ENCODE measurements at places on chromosomes 7 and 10. TPM values are rescaled to one million over a fixed set of nuclear protein-coding genes. Genes with fewer than 3 reads are reported as not detected.
A peak's percentile ranks its signal among the peaks of the same experiment; 100 is the strongest.

GRCh38 chr10:127089446-127089845 lies 106.9 kb downstream of the INSYN2A start:
- no peak for DNase-seq

GRCh38 chr7:65796205-65796604 lies 76.7 kb upstream of the VKORC1L1 start:
- DNase-seq: no peak

The CFAP70 gene
- 0.08 TPM for polyA plus RNA-seq

- DNase-seq: no peak
Observed at GRCh38 chr7:90763108-90763507, 167.0 kb downstream of the CDK14 start.

DNA sequence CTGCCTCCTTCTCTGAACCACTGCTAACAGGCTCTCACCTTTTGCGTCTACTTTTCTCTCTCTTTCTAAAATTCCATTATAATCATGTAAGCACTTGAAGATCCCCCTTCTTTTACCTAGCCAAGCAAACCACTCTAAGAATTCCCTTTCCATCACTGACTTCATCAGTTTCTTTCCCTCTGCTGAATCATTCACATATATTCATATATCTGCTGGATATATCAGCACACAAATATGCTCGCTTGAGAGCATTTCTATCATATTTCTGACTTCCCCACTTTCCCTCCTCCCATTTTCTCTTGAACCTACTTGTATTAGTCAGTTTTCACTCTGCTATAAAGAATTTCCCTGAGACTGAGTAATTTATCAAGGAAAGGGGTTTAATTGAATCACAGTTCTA lies 84.2 kb upstream of the LRRN3 start:
- DNase-seq: no peak

The ZC3HAV1L gene
- 0.18 TPM for polyA plus RNA-seq

DNA sequence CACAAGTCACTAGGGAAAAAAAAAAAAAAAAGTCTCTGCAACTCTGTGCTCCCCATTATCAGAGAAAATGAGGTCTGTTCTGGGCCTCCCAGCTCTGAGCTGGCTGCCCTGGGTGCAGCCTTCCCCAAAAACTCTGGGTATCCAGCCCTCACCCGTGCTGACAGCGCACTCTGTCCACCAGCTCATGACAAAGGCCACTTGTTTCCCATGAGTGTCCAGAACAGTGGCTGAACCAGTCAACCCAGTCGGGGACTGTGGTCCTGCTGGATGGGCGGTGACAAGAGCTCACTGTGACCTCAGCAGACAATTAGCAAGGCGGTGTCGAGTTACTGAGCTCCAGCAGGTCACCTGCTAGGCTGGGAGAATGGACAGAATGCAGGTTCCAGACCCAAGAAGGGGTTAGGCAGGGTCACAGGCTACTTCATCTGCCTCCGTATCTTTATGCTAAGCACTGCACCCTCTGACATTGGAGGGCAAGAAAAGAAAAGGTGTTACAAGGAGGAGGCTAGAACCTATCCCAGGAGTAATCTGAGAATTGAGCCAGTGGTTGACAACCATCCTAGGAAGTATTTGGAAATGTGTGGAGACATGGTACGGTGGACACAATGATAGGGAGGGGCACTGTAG lies 37.2 kb downstream of the DLG5 start:
- no peak for DNase-seq

The FAM131B gene
- 0.21 TPM for polyA plus RNA-seq

- no peak for DNase-seq
Observed at GRCh38 chr10:115001506-115002381, 63.7 kb downstream of the TRUB1 start.

- no peak for DNase-seq
Observed at GRCh38 chr7:157831143-157831905, 494.5 kb downstream of the DNAJB6 start.

The HOXA4 gene
- 6.8 TPM for polyA plus RNA-seq

DNA sequence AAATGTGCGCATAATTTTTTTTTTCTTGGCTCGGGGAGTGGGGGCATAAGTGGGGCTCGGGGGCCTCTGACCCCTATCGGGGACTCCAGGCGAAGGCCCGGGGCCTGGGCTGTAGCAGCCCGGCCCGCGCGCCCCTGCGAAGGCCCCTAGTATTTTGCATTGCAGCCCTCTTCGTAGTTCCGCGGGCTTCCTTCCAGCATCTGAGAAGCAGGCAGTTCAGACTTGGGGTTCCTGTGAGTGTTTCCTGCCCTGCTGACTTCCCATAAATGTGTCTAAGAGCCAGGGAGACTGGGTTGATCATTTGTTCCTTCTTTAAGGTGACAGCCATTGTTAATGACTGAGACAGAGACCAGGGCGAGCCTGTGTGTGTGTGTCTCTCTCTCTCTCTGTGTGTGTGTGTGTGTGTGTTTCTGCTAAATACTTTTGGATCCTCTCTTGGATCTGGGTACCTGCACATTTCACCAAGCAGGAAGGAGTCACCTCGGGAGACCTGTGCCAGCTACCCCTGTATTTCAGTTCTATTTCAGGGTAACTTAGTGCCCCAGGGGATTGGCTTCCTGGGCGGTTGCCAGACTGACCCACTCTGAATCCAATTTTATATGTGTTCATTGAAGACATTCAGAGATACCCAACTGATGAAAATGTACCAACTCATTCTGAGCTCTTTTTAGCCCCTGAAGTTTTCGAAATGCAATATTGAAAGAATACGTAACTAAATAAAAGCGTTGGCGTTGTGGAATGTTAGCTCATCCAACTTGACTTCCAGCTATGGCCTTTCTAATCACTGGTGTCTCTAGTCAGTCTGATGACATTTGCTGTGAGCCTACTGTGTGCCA lies 805 bp downstream of the MSRB2 start:
- peak; percentile 39 for DNase-seq

DNA sequence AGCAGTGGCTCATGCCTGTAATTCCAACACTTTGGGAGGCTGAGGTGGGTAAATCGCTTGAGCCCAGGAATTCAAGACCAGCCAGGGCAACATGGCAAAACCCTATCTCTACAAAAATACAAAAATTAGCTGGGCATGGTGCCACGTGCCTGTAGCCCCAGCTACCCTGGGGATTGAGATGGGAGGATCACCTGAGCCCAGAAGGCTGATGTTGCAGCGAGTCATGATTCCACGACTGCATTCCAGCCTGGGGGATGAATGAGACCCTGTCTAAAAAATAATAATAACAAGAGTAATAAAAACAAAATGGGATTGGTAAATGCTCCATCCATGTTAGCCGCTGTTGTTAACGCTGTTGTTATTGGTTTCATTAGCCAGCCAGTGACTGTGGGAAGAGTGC lies 1.3 kb upstream of the HKDC1 start:
- no peak for DNase-seq

DNA sequence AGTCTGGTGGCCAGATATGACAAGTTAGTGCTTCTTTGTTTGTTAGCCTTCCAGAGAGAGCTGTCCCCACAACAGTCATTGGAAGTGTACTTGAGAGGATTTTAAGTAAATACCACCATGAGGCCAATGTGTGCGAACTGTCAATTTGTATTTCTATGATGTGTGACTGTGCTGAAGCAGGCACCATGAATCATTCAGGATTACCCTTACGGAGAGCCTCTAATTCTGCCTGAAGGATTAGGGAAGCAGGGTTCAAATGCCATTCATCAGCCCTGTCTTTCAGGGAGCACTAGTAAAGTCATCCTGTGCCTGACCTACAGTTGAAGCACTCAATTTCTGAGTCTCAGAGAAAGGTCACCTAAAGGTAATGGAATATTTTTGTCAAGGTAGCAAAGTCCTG lies 109.3 kb downstream of the GATA3 start:
- no peak for DNase-seq

DNA sequence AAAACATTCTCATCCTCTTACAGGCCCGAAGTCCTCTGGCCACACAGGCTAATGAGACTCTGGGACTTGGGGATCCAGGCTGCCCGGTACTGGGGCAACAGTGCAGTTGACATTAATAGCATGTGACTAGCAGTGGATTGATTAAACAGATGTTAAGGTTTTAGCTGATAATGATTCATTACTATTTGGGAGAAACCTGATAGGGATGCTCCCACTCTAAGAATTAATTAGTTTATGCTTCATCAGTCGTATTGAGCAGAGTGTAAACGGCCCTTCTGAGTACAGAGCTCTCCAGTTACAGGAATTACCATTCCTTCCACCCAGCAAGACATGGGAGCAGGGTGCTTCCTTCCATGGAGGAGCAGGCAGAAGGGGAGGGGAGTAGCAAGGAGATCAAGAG lies 82.7 kb downstream of the RPS24 start:
- no peak for DNase-seq

- no peak for DNase-seq
Observed at GRCh38 chr7:31764462-31764861, 77.4 kb downstream of the PPP1R17 start.

GRCh38 chr7:85774986-85775385 lies 588.1 kb upstream of the SEMA3D start:
- DNase-seq: peak; percentile 51

The ACTR3C gene
- polyA plus RNA-seq: 1.4 TPM

DNA sequence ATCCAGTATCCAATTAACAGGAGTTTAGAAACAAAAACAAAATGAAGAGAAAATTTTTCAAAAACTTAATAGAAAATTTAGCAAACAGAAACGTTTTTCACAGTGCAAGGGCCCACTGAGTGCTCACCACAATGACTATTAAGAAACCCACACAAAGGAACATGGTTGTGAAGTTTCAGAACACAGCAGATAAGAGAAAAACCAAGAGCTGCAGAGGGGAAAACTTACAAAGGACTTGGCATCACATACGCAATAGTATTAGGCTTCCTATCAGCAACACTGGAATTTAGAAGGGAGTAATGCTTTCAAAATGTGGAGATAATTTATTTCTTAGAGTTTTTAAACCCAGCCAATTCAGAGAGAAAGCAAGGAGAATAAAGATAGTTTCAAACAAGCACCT lies 1.7 kb upstream of the C7orf25 start:
- no peak for DNase-seq

The IFIT1B gene
- not detected for polyA plus RNA-seq

The DMBT1 gene
- 0.04 TPM for polyA plus RNA-seq

GRCh38 chr10:22539579-22540298 lies 174.6 kb downstream of the PIP4K2A start:
- DNase-seq: no peak

The FOXI2 gene
- polyA plus RNA-seq: not detected

GRCh38 chr7:30164567-30164966 lies 29.8 kb downstream of the MTURN start:
- DNase-seq: no peak

GRCh38 chr10:124182088-124182541 lies 88.7 kb upstream of the CHST15 start:
- DNase-seq: no peak

DNA sequence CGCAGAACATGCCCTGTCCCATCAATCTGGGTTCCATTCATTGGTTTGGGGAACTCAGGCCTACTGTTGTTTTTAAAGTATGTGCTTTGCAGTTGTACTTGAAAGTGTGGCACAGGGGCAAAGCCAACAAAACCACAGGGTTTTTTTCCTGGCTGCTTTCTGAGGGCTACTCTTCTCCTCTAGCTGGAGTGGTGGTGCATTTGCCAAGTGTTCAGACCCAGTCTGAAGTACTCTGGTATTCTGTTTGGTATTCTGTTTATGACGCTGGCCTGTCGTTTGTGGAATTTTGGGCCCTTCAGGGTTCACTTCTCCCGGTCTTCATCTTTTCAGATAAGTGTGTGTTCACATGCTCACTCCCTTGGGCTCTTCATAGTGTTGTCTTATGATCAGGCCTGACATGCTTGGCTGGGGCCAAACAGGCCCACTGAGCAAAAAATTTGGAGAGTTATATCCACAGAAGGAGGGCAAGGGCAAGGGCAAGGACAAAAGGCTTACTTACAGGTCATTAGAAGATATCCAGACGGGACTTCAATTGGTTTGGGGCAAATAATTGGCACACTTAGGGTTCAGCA lies 26.3 kb downstream of the SLC26A4 start:
- DNase-seq: no peak

DNA sequence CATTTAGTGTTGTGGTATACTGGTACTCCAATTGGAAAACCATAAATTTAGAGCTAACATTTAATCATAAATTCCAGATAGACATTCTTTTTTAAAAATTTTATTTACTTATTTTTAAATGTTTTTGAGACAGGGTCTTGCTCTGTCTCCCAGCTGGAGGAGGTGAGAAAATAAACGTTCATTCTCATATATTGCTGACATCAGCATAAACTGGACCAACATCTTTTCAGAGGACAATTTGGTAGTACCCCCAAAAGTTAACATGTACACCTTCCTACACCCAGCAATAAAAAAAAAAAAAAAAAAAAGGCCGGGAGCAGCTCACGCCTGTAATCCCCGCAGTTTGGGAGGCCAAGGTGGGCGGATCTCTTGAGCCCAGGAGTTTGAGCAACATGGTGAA lies 5.2 kb downstream of the TAS2R60 start:
- no peak for DNase-seq

DNA sequence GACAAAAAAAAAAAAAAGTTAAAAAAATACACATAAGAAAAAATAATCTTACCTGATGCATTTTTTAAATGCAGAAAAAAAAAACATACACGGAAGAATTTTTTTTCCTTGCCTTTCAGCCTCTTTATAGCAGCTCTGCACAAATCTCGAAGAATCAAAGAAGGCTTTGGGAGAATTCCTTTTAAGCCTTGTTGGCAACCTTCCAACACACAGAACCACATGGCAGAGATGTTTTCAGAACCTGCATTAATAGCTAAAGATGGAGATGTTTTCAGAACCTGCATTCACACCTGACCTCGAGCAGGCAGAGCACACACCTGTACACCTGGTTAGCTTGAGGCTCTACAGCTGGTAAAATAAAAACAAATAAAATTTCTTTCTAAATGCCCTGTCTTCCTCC lies 65.6 kb downstream of the DOCK4 start:
- DNase-seq: no peak

- no peak for DNase-seq
Observed at GRCh38 chr7:150950496-150951180, 27.5 kb downstream of the KCNH2 start.

DNA sequence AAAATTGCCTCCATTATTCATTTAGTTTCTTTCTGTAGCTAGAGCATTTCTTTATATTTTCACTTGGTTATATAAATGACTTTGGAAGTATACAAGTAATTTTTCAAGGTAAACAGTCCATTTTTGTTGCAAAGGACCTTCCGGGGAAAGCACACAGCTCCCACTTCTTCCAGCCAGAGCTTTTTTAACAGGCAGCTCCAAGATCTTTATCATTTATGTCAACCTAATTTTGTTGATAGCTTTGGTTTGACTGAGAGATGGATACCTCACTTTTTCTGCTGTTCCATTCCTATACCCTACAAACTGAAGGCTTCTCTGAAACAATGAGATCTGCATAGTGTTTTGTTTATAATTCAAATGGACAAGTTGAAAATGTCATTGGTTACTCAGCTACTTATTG lies 49.3 kb upstream of the RAB11FIP2 start:
- no peak for DNase-seq

The TMEM273 gene
- polyA plus RNA-seq: 7.7 TPM

DNA sequence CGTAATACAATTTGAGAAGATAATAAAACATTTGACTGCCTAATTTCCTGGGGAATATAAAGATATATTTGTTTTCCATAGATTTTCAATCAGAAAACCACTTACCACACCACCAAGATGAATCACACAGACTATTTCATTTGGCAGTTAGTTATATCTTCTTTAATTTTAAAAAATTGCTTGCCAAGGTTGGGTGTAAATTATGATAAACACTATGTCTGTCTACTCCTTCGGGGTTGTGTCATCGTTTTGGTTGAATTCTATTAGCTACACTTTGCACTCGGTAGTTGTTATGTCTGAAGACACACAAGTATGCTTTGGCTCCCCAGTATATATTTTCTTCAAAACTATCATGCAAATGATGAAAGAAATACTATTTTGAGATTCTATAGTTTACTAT lies 594.8 kb upstream of the SEMA3D start:
- DNase-seq: no peak

Measured in psoas muscle (tissue), 8 donors.